Heart right ventricle (tissue), 16 donors: ENCODE measurements at places on chromosomes 11 and 22.
A peak's percentile ranks its signal among the peaks of the same experiment; 100 is the strongest.

- H3K36me3 ChIP-seq, result no peaks in the 10 kb centered on the region
- no peak within 1 kb of the TSS for H3K27ac ChIP-seq
- H3K4me3 ChIP-seq, result no peak within 1 kb of the TSS
- DNase-seq, result no peak
- peaks cover 4% of the 10 kb centered on the region for H3K4me1 ChIP-seq
These were observed at the start of gene OTOG for GRCh38 chr11:17547051-17547577. TSS of gene OTOG (plus strand) at chr11:17547259. CDS start at chr11:17547373, 114 bp downstream.

DNA sequence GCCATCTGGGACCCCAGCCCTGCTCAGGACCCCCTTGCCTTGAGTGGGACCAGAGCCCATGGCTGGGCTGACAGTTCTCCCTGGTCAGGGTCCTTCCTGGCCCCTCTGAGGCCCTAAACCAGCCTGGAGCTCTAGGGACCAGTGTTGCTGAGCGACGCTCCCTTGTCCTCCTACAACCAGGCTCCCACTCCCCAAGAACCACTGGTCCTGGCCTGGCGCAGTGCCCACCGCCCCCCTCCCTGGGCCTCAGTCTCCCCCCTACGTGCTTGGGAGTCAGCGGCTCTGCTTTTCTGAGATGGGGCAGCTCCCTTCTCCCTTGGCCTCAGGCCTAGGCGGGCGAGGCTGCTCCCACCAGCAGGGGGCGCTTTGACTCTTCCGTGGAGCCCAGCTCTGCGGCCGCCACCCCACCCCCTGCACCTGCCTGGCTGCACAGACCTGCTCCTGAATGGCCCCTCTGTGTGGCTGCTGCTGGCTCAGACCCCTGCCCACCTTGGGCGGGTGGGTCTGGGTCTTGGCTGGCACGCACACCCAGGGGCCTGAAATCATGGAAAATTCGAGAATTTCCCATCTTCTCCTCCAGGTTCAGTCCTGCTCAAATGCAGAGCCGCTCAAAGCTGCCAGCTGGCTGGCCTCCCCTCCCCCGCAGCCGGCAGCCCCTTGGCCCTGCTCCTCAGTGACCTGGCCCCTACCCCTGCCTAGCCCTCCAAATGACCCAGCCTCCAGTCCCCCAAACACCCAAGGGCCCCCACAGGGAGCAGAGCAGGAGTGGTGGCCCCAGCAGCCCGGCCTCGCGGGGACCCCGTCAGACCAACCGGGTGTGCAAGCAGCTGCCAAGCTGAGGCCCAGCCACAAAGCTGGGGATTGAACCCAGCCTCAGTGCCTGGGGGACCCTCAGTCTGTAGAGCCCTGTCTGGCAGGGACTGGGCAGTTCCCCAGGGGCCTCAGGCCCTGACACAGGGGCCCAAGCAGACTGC is 9.1 kb downstream of the PRR33 start:
- peaks cover 46% of the 10 kb centered on the region for H3K4me1 ChIP-seq
- no peak overlapping the region for H3K4me3 ChIP-seq
- no peaks in the 10 kb centered on the region for H3K36me3 ChIP-seq
- peak; percentile 86 for DNase-seq
- H3K27me3 ChIP-seq, result no peaks in the 10 kb centered on the region
- peak overlapping the region; percentile 99 for H3K27ac ChIP-seq

- peak; percentile 42 for DNase-seq
- H3K4me3 ChIP-seq, result peak overlapping the region; percentile 32
- no peaks in the 10 kb centered on the region for H3K4me1 ChIP-seq
- H3K27me3 ChIP-seq, result peaks cover 56% of the 10 kb centered on the region
These were observed 547 bp downstream of the PARVG start for GRCh38 chr22:44181033-44181911.

DNA sequence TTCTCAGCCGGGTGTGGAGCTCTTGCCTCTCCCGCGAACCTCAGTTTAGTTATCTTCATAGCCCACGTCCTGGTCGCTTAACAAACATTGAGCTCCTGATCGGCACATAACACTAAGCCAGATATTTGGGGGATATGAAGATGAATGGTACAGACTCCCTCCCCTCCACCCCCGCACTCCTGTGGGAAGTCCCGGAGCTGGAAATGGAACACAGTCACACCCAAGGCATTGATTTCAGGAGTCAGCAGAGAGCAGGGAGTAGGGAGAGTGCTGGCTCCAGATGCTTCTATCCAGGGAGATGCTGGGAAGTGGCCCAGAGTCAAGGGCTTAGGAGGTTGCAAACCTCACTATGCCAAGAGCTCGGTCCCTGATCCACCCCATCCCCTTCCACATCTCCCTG is 26.1 kb upstream of the CABP7 start:
- no peaks in the 10 kb centered on the region for H3K4me1 ChIP-seq
- H3K36me3 ChIP-seq, result no peaks in the 10 kb centered on the region
- H3K4me3 ChIP-seq, result no peak overlapping the region
- no peak for DNase-seq
- H3K27me3 ChIP-seq, result no peaks in the 10 kb centered on the region
- no peak overlapping the region for H3K27ac ChIP-seq
